HS-5 (cell line): ENCODE measurements at places on chromosomes 1 and 21.
A peak's percentile ranks its signal among the peaks of the same experiment; 100 is the strongest.

GRCh38 chr1:247294282-247294681 is 37.4 kb downstream of the ZNF496 start:
- peak; percentile 13 for DNase-seq

GRCh38 chr1:73100216-73100615 is 817.9 kb upstream of the NEGR1 start:
- DNase-seq: no peak

- DNase-seq: no peak
Measured at GRCh38 chr1:22567197-22567596, 3.9 kb downstream of the EPHA8 start.

DNA sequence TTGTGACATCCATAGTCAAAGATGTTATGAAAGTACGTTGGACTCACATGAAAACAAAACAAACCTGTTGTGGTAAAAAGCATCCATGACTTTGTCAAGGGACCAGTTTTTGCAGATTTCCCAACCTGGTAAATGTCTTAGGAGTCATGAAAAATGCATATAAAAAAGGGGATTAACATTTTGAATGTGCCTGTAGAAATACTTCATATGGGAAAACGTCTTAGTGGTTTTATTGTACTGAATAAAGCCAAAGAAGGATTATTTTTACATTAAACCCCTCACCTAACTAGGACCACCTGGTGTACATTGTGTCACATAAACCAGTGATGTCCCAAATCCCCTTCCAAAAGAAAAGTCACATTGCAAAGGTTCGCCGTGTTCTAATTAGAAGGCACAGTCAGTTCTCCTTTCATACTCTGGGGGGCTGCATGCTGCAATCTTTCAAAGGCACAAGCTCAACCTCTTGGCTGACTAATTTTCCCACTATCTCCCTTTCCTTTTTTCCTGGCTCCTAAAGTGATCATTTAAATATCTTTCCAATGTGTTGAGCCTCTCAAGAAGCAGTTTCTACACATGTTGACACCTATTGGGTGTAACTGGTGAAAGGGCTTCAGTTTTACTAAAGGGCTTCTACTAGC is 119.8 kb upstream of the SPAG17 start:
- peak; percentile 5 for DNase-seq

DNA sequence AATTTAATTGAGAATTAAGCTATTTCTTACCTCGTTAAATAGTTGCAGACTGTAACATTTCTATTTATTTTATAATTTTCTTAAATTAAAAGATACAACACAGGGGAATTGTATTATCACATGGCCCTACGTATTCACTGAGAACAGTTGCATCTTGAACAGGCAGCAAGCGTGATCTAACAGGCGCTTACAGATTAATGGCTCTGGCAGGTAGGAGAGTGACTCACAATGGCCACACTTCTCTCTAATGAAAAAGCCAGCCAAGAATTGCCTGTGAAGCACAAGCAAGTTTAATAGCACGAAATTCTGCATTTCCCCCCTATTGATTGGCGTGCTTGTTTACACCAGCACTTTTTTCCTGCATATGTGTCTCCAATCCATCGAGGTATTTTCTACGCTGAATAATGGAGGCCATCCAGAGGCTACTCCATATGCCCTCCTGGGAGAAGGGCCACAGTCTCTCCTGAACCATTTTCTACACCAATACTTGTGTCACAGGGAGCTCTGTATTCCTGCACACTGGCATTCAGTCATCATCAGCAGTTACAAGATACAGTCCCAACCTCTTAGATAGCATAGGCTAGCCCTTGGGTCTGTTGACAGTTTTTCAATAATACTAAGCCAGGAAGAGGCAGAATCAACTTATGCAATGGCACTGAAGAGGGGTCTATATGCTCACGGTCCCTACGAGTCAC is 150.6 kb upstream of the PLD5 start:
- no peak for DNase-seq

- DNase-seq: no peak
Measured at GRCh38 chr1:54297596-54298283, 97.8 kb downstream of the MRPL37 start.

GRCh38 chr21:40680311-40680710 is 166.6 kb downstream of the DSCAM start:
- DNase-seq: no peak
